ENCODE measurements at places on chromosomes 16 and 17.

DNA sequence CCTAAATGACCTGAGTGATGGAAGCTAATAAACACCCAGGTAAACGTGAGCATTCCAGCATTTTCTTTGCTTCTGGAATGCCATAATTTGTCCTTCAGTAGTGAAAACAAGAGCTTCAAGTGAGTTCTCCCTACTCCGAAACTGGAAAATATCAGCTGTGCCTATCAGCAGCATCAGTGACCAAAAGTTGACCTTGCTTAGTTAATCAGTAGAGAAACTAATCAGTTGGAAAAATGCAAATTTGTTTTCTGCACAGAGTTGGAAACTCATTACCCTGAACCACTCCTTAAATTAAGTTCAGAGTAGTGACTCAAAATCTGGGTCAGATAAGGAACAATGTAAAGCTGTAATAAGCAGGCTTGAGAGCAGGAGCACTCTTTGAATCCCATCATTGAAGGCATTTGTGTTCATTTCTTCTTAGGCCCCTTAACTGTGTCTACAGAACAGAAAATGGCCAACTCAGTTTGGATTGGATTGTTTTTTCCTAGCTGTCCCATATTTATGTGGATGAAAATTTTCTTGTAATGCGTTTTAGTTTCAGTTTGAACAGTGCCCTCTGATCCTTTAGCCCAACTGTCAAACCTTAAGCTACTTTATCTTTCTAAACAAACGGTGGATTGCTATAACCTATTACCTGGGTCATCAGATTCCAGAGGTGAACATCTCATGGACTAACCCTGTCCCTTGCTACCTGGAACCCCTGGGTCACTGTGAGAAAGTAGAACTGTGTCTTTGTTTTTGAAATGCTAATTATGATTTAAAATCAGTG lies 290.4 kb downstream of the TOX3 start:
- no peak for DNase-seq

DNA sequence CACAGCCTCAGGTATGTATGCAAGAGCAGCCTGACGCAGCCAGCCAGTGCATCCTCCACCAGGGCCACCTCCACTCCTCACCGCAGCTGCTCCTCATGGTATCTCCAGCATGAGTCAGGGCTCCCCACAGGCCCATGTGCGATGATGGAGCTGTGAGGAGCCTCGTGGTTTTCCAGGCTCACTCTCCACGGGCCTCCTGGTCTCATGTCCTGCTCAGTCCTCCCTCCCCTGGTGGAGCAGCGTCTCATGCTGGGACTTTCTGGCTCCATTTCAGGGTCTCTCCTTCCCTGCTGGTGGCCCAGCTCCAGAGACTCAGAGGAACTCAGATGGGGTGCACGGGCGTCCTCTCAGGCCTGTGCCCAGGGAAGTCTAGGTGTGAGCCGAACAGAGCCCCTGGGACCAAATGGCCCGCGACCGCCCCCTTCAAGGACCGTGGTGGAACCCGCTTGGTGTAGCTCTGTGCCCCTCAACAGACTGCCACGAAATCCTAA lies 70.4 kb downstream of the METRNL start:
- DNase-seq: no peak

GRCh38 chr17:59093702-59094231 lies 12.9 kb downstream of the TRIM37 start:
- no peak for DNase-seq

DNA sequence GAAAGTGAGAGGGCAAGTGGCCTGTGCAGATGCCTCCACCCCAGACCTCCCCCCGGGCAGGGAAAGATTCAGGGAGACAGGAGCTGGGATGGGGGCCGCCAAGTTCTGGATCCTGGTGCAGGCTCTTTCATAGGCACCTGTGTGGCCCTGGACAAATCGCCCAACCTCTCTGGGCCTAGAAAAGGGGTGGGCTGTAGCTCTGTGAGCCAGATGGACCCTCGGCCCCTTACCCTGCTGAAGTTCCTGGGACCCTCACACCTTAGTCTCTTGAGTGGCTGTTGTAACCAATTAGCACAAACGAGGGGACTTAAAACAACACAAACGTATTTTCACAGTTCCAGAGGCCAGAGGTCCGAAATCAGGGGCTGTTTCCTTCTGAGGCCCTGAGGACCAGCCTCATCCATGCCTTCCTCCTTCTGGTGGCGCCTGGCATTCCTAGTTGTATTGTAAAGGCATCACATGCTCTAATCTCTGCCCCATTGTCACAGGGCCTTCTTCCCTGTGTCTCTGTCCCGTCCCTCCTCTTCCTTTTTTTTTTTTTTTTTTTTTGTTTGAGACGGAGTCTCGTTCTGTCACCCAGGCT lies 352.6 kb downstream of the SEC14L1 start:
- no peak for DNase-seq

- no peak for DNase-seq
Observed at GRCh38 chr16:54519161-54519695, 232.6 kb upstream of the IRX3 start.

DNA sequence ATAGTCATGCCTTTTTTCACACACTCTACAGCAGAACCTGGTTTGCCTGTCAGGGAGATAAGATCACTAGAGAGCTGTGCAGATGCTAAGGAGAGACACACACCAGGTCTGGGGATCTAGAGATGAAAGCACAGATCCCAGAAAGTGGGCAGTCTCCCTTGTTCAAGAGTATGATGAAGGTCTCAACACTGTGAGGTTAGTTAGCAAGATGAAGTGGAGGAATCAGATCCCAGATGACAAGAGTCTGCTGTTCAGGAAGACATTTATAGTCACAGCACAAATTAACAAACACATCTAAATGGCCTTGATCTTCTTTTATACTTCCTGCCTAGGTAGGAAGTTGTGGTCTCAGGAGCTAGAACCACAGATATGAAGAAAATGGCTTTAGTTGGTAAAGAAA lies 23.4 kb upstream of the SKAP1 start:
- DNase-seq: no peak

GRCh38 chr17:56175299-56175955 lies 22.2 kb downstream of the ANKFN1 start:
- DNase-seq: no peak

DNA sequence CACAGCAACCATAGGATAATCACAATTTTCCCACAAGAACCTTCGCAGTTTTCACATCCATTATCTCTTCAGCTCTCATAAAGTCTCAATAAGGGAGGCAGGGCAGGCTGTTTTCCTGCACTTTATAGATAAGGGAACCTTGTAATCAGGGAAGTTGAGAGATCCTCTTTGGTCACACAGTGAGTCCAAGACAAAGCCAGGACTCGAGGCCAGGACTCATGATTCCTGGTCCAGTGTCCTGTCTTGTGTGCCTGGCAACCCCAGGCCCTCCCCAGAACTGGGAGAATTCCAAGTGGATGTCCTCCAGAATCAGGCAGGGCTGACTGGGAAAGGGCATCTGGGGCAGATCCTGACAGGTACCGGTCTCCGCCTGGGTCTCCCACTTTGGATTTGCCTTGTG lies 23.1 kb upstream of the PHF12 start:
- no peak for DNase-seq

DNA sequence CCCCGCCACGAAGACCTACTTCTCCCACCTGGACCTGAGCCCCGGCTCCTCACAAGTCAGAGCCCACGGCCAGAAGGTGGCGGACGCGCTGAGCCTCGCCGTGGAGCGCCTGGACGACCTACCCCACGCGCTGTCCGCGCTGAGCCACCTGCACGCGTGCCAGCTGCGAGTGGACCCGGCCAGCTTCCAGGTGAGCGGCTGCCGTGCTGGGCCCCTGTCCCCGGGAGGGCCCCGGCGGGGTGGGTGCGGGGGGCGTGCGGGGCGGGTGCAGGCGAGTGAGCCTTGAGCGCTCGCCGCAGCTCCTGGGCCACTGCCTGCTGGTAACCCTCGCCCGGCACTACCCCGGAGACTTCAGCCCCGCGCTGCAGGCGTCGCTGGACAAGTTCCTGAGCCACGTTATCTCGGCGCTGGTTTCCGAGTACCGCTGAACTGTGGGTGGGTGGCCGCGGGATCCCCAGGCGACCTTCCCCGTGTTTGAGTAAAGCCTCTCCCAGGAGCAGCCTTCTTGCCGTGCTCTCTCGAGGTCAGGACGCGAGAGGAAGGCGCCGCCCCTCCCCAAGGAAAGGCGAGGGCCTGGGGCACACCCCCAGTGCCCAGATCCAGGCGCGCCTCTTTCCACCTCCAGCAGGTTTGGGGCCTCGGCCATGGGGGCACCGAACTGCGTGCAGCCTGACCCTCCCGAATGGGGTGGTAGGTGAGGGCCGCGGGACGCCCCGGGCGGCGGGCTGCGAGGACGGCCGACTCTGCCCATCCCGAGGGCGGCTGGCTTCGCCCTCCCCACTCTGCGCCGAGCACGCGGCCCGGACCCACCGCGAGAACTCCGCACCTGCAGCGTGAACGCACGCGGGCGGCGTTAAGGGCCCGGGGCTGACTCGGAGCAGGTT lies 664 bp downstream of the HBQ1 start:
- DNase-seq: peak; percentile 81

GRCh38 chr17:2435862-2436261 lies 35.0 kb upstream of the MNT start:
- DNase-seq: no peak

DNA sequence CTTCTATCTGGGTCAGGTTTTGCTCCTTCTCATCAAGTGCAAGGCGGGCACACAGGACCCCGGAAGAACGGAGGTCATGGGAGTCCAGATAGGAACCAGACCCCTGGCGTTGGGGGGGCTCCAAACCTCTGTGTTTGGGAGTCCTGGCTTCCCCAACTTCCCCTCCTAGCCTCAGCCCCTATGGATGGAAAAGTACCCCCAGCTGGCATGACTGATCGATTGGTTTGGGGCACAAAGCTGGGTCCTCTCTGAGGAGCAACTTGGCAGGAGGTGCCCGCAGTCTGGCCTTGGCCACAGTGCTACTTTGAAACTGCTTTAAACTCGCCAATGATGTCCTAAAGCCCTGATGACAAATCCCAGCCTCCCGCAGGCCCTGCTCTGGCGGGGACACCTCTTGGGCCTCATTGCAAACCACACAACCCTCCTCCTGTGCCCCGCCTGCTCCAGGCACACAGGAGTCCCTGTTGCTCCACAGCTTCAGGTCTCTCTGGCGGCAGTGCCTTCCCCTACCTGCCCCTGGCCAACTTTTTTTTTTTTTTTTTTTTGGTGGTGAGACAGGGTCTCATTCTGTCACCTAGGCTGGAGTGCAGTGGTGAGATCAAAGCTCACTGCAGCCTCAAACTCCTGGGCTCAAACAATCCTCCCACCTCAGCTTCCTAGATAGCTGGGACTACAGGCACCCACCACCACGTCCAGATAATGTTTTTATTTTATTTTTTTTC lies 38.0 kb upstream of the SNN start:
- DNase-seq: no peak

GRCh38 chr16:65005696-65006095 lies 116.2 kb downstream of the CDH11 start:
- no peak for DNase-seq

GRCh38 chr16:73601911-73602310 lies 554.0 kb upstream of the ZFHX3 start:
- DNase-seq: no peak

- no peak for DNase-seq
Observed at GRCh38 chr16:26316683-26317464, 625.1 kb downstream of the HS3ST4 start.

GRCh38 chr17:51687887-51688286 lies 427.5 kb downstream of the UTP18 start:
- DNase-seq: no peak

- DNase-seq: no peak
Observed at GRCh38 chr17:51799240-51799639, 359.3 kb downstream of the CA10 start.

DNA sequence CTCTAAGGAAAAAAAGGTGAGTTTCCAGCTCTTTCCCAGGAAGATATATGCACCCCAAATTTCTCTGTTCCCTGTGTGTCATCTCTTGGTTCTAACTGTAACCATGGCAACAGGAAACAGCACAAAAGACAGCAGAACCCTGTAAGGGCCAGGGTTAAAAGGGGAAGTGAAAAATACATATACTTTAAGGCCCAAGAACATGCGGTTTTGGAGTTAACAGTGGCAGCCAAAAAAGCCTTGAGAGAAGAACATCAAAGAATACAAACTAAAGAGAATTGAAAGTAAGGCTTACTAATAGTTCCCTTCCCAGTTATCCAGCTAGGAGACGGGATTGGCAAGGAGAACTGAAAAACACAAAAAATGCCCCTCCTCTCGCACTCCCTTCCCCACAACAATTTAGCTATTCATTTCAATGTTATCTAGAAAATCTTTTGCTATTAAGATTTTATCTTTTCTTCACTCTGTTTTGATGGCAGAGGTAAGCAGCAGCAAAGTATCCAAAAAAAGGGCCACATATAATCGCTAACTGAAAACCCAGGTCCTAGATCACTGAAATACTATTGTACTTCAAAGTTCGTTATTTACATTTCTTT lies 1.5 kb downstream of the SPOP start:
- DNase-seq: no peak

DNA sequence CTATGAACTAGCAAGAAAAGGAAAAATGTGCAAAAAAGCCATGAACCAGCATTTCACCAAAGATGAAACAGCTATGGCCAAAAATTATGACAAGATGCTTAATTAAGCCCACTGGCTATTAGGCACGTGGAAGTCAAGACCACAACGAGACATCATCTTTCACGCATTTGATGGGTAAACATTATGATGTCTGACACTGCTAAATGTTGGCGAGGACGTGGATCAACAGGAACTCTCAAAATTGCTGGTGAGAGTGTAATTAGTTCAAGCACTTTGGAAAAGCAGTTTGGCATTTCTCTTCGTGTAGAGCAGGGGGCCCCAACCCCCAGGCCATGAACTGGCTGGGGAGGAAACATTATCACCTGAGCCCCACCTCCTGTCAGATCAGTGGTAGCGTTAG lies 39.6 kb upstream of the ADGRG1 start:
- no peak for DNase-seq

GRCh38 chr17:60598001-60598736 lies 1.8 kb upstream of the PPM1D start:
- DNase-seq: no peak

DNA sequence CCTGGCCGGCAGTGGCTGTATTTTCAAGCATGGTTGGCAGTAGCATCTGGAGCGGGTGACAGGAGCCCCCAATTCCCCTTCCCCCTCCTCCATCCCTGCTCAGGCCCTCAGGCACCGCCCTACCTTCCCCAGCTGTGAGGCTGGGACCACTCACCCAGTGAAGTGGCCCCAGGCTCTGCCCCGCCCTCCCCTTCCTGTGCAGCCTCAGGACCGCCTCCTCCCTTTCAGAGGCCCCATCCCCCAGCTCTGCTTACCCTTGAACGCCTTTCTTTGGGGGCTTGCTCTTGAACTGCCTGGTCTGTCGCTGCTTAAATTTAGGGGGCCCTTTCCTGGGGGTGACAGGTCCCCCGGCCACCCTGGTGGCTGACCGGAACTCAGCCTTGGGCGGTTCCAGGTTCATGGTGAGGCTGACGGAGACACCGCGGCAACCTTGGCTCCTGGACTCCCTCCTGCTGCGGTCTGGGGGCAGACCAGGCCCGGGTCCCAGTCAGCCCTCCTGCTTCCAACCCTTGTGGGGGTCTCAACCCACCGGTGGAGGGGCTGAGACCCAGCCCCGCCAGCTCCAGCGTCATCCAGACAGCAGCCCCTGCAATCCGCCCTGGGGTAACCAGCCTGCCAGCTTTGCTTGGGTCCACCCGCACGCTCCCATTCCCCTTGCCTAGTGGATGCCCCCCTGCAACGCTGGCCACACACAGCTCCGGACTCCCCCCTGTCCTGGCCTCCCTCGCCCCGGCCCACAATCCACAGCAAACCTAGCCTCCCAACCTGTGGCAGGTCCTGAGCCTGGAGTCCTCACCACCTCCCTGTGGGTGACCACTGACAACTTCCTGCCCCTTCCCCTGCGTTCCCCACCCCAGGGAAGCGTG lies 3.2 kb downstream of the PDE6G start:
- DNase-seq: no peak
